Motor neuron (in vitro differentiated cells): ENCODE measurements at places on chromosomes 1 and 21.

DNA sequence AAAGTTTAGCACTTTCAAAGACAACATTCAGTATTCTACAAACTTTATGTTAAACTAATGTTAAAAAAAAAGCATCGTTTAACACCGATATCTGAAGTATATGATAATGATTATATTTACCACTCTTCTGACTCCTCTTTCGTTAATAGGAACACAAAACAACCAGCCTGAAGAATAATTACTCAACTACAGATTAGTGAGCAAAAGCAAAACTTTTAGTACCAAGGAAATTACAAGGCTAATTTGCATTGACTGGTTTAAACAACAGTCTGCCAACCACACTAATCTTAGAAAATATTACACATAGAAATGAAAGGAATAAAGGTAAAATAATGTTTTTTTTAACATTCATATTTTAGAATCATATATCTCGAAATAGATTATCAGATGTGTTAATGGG, 500.7 kb downstream of the LMO4 start:
- no peak for ATAC-seq

GRCh38 chr1:201714542-201715329, 114.2 kb upstream of the IPO9 start:
- peak; percentile 73 for ATAC-seq

- ATAC-seq = no peak
These were observed 6.6 kb upstream of the GNG12 start for GRCh38 chr1:67839826-67840225.

DNA sequence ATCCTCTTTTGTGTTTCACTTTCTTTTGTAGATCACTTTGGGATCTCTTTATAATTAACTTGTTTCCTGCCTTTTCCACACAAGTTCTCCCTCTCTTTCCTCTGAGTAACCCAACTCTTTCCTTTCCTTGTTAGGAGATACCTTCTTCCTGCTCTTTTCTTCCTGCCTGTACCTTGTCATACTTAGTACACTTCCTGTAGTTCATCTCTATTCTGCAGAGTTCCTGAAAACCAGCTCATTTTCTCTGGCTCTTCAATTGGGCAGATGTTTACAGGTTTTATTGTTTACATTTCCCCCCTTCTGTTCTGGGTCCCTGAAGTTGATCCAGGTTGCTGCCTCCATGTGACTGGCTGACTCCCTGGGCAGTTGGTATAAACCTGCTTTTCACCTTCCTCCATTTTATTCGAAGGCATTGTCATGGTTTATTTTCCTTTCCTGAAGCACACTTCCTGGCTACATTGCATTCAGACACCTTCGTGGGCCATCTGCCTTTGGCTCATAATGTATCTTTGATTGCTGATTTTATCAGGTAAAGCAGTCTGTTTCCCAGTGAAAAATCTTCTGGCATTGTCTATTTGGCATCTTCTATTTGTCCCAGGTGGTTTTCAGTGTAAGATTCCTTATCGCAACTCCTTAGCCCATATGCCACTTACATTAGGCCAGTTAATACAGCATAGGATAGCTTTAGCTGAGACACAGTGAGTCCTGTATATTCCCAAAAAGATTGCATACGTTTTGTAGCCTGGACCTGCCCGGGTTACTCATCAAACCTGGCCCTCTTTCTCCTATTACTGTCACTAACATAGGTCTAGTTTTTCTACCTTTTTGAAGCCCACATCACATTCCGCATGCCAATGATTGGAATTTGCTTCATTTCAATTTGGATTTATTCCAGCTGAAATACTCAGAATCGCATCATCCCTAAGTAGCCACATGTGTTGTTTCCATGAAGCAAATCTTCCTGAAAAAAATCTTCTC, 15.4 kb downstream of the CTH start:
- no peak for ATAC-seq

DNA sequence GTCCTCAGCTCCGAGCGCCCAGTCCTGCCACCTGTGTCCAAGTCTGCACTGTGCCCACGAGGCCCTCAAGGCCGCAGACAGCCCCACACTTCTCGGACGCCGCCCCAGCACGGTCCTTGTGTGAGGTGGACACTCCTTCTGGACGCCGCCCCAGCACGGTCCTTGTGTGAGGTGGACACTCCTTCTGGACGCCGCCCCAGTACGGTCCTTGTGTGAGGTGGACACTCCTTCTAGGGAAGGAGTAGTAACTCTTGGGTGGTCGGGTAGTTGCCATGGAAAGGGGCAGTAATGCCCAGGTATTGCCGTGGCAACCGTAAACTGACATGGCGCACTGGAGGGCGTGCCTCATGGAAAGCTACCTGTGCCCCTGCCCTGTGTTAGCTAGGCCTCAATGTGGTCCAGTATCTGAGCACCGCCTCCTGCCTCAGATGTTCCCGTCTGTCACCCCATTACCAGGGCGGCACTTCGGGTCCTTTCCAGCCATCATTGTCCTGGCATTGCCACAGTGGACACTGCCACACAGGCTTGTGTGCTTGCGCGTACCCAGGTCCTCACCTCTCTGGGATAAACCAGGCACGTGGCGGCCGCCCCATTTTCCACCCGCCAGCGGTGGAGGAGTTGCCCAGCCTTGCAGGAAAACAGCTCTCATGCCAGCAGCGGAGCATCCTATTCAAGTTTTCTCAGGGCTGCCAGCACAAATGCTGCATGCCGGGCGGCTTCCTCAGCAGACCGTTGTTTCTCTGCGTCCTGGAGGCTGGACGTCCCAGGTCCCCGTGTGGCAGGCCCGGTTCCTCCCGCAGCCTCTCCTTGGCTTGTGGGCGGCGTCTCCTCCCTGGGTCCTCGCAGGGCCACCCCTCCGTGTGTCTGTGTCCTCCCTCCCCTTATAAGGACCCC, 40.8 kb upstream of the POFUT2 start:
- no peak for ATAC-seq

DNA sequence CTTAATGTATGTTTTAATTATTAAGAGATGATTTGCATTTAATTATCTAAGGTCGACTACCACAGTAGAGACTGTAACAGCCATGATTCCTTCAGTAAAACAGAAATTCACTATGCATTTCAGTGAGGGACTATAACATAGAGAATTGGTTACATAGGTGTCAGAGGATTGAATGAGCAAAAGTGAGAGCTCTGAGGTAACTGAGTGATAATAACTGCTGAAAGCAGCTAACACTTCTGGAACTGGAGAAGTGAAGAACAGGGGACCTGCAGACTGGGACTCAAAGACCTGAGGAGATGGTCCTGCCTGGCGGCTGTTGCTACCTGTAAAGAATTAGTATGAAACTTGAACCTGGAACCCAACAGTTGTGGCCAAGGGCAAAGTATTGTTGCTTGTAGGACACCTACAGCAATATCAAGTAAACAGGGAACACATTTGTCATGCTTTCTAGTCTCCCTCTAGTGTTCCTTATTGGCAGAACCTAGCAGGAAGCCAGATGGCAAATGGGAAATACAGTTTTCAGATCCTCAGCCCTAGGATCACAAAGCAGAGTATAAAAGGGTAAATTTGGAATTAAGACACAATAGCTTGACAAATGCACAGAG, 110.6 kb downstream of the HS2ST1 start:
- peak; percentile 71 for ATAC-seq

DNA sequence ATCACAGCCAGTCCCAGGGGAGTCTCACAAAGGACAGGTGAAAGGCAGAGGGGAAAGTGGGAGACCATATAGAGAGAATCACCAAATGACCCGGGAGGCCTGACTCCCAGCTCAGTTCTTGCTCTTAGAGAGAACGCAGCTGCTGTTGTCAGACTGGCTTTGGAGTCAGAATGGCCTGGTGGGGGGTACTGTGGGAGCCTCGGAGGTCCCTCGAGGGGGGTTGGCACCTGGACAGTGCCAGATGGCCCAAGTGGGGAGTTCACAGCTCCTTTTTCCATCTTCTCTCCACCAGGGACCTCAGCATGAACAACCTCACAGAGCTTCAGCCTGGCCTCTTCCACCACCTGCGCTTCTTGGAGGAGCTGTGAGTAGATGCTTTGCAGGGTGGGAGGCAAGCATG, 31.5 kb downstream of the LGR6 start:
- no peak for ATAC-seq

DNA sequence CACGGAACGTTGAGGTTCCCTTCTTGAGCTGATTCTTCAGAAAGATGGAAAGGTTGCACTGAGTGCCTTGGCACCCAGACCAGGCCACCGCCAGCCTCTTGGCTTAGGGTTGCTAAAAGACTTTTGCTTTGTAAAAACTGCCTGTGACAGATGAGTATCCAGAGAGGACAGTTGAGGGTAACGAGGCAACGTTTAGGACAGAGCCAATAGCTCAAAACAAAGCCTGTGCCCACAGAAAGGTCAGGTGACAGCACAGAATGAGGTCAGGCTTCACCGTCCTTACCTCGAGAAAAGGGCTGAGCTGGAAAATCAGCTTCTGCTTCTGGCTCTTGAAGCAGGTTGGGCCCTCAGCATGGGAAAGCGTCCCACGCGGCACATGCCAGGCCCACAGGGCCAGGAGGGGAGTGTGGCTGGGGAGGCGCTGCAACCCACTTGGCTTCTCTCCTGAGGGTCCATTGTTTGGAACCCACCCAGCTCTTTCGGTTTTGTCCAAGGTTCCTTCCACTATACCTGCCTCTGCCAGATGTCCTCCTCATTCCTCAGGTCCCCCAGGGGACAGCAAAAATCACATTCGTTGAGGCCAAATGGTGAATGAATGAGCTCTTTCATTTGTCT, 55.5 kb downstream of the SCCPDH start:
- no peak for ATAC-seq

- ATAC-seq = no peak
These were observed 16.6 kb upstream of the RNF223 start for GRCh38 chr1:1090424-1091343.

DNA sequence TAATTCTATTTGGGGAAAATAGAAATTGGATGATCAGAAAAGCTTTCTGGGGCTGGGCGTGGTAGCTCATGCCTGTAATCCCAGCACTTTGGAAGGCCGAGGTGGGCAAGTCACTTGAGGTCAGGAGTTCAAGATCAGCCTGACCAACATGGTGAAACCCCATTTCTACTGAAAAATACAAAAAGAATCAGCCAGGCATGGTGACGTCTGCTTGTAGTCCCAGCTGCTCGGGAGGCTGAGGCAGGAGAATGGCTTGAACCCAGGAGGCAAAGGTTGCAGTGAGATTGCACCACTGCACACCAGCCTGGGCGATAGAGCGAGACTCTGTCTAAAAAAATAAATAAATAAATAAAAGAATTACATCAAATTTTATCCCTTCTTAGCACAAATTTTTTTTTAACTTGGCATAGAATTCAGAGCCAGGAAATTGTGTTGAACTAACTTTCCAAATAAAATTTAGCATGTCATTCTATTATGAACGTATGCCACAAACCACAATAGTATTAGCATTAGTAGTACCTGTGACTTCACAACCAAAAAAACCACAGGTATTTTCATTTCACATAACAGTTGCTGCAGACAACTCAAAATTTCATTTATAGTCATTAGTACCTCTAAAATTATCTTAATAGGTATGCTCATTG, 4.5 kb upstream of the ANKRD13C start:
- no peak for ATAC-seq

DNA sequence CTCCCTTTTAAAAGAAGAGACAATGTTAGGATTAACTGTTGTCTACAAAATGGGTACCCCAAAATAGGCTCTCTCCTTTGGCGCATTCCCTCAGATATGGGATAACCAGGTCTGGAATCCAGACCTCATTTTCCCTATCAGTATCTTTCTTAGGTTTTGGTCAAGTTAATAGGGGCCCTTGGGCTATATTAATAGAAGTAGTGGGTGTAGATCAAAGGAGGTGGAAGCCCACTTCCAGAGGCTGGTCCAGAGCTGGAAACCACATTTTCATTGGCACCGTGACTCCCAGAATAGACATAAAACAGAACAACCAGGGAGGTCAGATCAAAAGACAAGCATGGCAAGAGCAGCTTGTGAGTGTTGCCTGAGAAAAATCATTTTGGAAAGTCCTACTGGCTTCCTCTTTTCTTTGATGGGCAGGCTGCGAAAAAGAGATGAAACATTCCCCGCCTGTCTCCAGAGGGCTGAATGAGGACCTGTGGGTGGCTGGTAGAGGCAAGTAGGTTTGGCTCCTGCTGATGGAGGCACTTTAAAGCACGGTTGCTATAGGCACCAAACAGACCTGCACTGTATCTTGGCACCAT, 25.8 kb upstream of the KIF21B start:
- ATAC-seq = no peak

GRCh38 chr1:118859999-118860398, 128.1 kb downstream of the TBX15 start:
- ATAC-seq = no peak

- ATAC-seq = peak; percentile 59
These were observed at the start of gene CSTB for GRCh38 chr21:43775795-43776430. TSS of gene CSTB (minus strand) at chr21:43776308. CDS start at chr21:43776269, 39 bp downstream.

- ATAC-seq = no peak
These were observed 16.4 kb upstream of the CAPN2 start for GRCh38 chr1:223695941-223696340.
